ENCODE measurements at places on chromosomes 16 and 17.

DNA sequence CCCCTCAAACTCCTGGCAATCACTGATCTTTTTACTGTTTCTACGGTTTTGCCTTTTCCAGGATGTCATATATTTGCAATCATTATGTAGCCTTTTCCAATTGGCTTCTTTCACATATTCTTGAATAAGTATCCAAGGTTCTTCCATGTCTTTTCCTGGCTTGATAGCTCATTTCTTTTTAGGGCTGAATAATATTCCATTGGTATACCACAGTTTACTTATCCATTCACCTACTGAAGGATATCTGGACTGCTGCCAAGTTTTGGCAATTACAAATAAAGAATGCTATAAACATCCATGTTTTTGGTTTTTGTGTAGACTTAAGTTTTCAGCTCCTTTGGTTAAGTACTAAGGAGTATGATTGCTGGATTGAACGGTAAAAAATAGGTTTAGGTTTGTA is 16.0 kb downstream of the GPATCH8 start:
- DNase-seq: no peak

DNA sequence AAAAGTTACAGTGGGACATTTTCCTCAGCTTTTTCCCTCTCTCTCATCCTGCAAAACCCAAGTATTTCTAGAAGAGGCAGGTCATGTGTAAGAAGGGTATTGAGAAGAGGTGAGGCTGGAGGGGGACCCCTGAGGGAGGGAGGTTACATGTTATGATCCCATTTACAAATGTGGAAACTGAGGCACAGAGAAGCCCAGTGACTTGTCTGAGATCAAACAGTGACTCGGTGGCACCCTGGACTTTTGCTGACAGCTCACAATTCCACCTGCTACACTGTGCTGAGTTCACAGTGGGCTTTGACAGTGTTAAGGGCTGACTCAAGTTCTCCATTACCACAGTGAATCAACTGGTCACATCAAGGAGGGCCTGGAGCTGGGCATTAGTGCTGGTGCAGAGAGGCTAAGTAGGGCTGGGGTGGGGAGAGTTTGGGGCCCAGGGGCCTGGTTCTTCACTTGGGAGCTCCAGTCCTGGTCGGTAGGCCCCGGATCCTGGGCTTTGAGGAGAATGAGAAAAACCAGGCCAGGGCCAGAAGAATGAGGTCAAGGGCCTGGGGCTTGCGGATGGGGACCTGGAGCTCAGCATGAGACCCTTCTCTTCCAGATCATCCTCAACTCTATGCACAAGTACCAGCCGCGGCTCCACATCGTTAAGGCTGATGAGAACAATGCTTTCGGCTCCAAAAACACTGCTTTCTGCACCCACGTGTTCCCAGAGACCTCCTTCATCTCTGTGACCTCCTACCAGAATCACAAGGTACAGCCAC is 26.0 kb downstream of the TBX4 start:
- DNase-seq: no peak

DNA sequence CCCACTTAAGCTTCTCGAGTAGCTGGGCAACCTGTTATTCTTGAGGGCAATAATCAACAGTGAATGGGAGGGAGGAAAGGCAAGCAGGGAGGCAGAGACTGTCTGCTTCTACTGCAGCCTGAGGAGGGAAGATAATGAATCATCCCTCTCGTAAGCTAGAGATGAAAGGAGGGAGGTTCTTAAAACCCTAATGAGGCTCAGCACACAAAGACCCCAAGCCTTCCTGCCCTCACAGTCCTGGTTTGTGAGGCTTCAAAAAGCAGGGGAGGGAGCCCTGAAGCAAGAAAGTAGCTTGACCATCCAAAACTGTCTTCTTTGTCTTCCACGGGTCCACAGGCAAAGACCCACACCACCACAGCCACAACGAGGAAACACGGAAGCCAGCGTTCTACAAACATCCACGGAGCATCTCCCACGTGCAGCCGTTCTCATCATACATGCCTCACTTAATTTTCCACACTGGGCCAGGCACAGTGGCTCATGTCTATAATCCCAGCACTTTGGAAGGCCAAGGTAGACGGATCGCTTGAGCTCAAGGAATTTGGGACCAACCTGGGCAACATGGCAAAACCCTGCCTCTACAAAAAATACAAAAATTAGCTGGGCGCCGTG is 1.8 kb downstream of the PIK3R5 start:
- no peak for DNase-seq

DNA sequence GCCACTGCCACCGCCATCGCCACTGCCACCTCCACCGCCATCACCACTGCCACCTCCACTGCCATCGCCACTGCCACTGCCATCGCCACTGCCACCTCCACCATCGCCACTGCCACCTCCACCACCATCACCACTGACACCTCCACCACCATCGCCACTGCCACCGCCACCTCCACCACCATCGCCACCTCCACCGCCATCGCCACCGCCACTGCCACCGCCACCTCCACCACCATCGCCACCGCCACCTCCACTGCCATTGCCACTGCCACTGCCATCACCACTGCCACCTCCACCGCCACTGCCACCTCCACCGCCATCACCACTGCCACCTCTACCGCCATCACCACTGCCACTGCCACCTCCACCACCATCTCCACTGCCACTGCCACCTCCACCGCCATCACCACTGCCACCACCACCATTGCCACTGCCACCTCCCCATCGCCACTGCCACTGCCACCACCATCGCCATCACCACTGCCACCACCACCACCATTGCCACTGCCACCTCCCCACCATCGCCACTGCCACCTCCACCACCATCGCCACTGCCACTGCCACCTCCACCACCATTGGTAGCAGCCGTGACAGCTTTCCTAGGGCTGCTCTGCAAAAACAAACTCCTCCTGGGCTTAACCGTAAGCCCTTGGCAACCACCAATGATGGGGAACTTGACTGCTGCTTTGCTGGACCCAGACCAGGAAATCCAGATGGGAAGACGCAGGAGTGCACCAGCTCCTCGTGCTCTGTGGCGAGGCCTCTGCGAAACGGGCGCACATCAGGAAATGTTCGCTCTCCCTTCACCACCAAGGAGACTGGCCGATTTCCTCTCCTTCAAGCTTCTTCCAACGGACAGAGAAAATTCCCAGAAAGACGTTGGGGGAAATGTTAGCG is 147.2 kb downstream of the RBFOX3 start:
- no peak for DNase-seq

DNA sequence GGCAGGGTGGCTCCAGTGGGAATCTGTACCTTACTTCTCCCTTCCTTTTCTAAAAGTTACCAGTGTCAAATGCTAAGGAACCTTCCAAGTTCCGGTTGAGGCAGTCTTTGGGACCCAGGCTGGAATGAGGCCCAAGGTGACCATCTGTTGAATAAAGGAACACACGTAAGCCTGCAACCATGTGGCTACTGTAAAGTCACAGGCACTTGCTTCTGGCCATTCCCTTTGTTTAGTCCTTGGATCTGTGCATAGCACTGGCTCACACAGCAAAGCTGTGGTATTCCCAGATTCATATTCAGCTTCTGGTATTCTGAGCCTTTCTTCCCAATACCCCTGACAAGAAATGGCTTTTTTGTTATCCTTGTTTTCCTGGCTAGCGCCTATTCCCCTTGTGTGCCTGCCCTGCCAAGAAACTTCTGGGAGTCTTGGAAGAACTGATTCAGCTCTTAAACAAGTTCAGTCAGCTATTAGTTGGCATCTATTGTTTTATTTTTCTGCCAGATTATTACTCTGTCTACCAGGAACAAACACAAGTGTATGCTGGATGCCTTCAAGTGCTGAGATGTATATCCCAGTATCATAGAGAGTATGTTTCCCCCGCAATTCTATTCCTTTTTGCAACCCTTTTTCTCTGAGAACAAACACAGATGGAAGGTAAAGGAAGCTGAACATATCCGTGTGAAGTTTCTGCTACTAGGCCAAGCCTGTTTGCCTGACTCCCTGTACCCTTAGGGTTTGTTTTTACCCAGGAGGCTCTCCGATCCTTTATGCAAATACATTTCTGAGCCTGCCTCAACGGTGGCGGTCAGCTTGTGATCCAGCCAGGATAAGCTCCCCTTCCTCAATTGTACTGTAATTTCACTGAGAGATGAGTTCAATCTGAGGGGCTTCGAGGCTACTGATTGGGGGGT is 13.2 kb downstream of the TMEM238L start:
- DNase-seq: no peak

- DNase-seq: no peak
These were observed 63.0 kb upstream of the CES5A start for GRCh38 chr16:55938126-55938525.

GRCh38 chr16:53692146-53692545 is 11.5 kb downstream of the RPGRIP1L start:
- DNase-seq: peak; percentile 26

- DNase-seq: no peak
These were observed 7.3 kb downstream of the C16orf89 start for GRCh38 chr16:5058476-5058875.

DNA sequence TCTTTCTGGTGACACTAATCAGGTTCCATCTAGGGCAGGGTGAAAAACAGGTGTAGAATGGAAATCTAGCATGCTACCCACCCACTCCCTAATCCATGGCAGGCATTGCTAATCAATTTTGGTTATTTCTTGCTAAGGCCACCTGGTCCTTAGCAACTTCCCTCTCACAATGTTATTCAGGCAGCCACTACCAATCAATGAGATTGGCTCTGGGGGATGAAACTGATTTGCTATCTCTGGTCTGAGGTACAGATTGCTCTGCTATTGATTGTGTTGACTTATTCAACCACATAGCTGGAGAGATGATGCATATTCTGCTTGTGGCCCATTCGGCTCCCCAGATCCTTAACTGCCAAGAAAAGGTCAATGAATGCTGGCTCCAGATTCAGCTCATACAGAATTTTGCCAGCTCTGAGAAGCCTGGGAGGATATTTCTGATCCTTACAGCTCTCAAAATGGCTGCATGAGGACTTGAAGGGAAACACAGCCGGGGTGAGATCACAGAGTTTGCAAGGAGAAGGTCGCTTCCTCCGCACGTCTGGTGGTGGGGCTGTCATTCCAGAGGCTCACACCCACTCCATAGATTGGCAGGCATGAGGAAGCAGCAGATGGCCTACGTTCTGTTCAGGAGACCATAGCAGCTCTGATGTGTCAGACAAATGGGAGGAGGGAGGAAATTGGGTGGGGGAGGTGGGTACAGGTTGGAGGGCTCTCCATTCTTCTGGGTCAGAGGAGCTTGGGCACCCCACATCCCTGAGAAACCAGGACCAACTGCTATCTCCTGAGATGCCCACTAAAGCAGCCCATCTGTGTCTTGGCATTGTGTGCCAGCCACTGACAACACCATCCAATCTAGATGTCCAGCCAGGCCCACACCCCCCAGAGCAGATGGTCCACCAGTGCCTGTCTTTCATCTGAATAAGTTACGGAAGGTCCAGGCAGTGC is 22.3 kb downstream of the SEZ6 start:
- DNase-seq: no peak

- no peak for DNase-seq
These were observed 99.7 kb downstream of the CBLN1 start for GRCh38 chr16:49181791-49182518.

GRCh38 chr16:71746442-71747046 is 22.0 kb upstream of the PHLPP2 start:
- peak; percentile 13 for DNase-seq

DNA sequence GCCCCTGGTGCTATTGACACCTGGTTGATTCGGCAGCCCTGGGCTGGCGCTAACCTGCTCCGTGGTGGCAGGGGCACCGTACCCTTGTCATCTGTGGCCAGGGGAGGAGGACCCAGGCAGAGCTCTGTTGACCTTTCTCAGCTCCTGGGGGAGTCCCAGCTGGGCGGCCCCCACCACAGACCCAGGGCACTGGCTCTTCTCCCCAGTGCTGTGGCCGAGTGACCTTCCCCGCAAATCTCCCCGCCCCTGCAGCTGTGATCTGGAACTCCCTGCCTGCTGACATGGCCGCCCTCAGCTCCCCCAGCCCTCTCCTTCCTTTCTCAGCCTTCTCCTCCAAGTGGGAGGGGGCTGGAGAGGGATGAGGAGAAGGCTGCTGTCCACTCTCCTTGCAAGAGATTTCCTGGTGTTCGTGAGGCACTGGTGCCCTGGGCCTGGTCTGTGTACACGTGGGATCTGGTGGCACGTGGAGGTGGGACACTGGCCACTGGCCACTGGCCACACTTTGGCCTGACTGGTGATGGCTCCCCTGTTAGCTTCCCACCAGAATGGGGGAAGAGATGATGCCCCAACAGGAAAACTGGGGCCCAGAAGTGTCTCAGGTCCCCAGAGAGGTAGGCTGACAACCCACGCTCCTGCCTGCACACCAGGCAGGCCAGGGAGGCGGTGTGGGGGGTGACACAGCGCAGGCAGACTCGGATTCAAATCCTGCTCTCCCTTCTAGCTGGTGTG is 8.2 kb downstream of the FMNL1 start:
- DNase-seq: no peak

- DNase-seq: peak; percentile 53
These were observed 577.0 kb upstream of the CDH11 start for GRCh38 chr16:65698791-65699321.

GRCh38 chr17:57678393-57678792 is 66.7 kb downstream of the CCDC182 start:
- no peak for DNase-seq

DNA sequence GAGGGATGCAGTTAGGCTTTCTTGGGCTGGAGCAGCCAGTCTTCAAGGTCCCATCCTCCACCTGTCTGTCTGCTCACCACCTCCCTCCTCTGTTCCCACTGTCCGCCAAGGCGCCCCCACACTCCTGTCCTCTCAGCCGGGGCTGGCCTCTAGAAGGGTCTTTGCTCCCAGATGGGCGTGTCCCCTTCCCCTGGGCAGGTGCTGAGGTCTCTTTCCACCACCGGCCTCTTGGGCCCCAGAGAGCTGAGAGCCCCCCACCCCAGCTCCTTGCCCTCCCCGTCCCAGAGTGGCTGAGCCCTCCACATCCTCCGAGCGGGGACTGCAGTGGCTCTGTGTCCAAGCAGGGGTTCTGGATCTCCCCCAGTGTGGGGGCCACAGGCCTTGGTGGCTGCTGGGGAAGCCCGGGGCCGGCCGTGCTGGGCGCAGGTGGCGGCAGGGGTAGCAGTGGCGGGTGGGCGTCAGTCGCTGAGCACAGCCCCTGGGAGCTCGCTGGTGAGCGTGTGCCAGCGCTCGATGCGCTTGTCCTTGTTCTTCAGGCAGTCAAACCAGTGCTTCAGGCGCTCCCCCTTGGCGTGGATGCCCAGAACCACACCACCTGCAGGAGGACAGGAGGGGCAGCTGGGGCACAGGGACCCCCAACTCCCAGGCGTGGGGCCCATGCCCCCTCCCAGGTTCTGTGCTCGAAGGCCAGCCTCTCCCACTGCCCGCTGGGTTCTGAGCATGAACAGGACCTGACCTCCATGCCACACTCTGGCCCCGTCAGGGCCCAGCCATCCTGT is 9.8 kb downstream of the SCGB1C2 start:
- no peak for DNase-seq

GRCh38 chr17:44751806-44752205 is 7.0 kb upstream of the ADAM11 start:
- no peak for DNase-seq

Measured in fibroblast of skin of left biceps (primary cell).